ENCODE measurements at places on chromosomes 2 and 18.
A peak's percentile ranks its signal among the peaks of the same experiment; 100 is the strongest.

DNA sequence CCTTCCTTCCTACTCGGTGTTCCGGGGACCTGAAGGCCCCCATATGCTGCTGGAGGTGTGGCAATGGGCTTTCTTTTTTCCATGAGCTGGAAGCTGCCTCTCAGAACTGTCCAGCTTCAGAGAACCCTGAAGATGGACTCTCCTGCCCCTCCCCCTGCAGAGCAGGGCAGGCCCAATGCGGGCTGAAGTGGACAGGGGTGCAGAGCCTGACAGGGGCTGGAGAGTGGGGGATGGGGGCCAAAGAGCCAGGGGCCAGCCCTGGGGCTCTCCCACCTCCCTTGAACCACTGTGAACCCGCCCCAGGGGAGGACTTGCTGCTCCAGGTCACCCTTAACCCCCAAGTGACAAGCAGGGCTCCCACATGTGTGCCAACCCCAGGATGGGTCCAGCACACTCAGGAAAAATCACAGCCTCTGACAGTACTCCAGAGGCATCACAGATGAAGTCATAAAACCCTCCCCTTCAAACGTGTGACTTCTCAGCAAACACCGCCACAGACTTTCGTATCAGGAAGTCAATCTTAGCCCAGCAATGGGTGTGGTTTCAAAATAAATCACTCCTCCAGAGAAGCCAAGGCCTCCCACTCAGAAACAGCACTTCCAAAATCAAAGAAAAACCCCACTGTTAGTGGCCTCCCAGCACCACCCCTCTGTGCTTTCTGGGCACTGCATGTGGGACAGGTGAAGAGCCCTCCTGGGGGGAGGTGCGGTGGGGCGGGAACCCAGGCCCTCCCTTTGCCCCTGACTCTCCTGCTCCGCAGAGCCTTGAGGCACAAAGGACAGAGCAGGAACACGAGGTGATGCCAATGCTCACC lies 135.8 kb downstream of the HDAC4 start:
- DNase-seq, result peak; percentile 84

GRCh38 chr18:24011123-24011917 lies 3.2 kb upstream of the TTC39C start:
- no peak for DNase-seq

GRCh38 chr18:48053881-48054816 lies 123.7 kb upstream of the SMAD2 start:
- no peak for DNase-seq

- no peak for DNase-seq
These were observed 179.6 kb downstream of the ZBTB7C start for GRCh38 chr18:48229552-48229981.

All from stimulated activated naive CD4-positive, alpha-beta T cell (primary cell).